A172 (cell line): ENCODE measurements at places on chromosomes 3 and 15. TPM values are rescaled to one million over a fixed set of nuclear protein-coding genes. Genes with fewer than 3 reads are reported as not detected.
A peak's percentile ranks its signal among the peaks of the same experiment; 100 is the strongest.

DNA sequence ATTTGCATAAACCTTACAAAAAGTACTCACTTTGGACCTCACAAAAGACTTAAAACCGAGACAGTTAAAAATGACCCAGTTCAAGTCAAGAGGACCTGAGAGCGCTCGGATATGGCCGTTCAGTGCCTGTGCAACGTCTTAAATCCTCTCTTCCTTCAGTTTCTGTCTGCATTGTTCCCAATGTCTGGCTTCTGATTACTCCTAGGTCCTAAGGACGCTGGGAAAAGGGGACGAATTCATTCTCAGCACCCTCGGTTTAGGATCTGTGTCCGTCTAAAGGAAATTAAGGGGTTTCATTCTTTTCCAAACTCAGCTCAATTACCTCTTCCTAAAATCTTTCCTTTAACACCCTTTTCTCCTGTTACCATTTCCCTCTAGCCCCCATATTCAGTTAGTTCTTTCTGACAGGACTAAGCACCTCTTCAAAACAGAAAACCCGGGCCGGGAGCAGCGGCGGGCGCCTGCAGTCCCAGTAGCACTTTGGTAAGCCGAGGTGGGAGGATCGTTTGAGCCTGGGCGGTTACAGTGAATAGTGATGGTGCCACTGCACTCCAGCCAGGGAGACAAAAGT lies 970 bp downstream of the DPPA4 start:
- no peak for DNase-seq

GRCh38 chr15:57160823-57161560 lies 215.3 kb upstream of the CGNL1 start:
- DNase-seq, result peak; percentile 4

DNA sequence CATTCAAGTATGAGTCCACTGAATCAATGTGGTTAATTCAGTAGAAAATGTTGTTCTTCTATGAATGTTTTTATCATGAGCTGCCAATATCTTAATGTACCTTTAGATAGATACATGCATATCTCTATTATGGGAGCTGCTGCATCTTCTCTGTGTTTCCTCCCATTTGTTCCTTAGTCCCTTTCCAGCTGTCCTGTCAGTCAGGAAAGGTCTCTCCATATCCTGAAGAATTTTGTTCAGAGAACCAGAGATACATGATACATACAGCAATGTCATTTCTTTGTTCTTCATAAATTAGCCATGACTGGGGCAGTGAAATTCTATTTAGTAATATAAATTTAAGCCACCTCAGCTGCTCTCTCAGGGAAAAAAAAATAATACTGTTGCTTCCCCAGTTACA lies 103.7 kb downstream of the P3H2 start:
- no peak for DNase-seq

SLC22A13 gene
- total RNA-seq, result not detected in 2 replicates

HESX1 gene
- 1.1 TPM in 1 of 2 replicates, not detected in the other for total RNA-seq

TRIM42 gene
- not detected in 2 replicates for total RNA-seq

DNA sequence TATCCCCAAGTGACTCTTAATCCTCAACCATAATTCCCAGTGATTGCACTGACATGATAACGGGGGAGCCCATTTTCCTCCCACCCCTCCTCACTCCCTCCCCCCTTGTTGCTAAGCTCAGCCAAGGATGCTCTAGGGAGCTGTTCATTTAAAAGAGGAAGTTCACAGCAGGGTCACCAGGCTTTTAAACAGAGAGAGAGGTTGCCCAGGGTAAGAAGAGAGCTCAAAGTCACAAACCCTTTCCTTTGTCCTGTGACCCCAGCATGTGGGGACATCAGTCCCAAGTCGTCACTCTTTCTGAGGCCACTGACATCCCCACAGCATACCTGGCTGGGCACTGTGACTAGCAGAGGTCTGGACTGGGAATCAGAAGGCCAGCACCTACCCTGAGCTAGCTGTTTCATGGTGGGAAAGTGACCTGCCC lies 144.1 kb downstream of the RORA start:
- DNase-seq, result no peak

GRCh38 chr3:99637368-99638111 lies 854 bp upstream of the COL8A1 start:
- DNase-seq, result peak; percentile 83

DNA sequence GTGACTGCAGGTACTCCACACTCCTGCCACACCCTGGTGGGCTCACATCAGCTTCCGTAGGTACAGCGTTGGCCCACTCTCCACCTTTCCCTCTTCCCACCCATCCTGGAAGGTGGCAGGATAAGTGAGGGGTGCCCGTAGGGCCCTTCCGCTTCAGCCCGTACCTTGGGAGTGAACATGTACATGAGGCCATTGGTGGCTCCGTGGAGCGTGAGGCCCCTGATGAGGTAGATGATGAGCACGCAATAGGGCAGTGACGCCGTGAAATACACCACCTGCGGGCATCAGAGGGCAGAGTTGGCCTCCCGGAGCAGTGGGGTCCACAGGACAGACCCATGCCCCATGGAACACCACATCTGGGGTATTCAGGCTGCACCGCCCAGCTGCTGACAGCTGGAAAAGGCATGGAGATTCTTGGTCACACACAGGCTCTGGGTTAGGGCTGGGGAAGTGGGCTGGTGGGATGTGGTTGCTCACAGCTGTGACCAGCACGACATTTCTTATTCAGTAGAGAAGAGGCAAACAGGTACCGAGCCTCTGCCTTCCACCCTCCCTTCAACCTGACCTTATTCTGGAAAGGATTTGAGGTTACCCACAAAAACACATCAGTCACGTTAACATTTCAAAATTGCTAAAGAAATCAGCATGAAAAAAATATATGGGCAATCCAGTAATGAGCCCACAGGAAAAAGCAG lies 23.8 kb downstream of the SLC6A20 start:
- DNase-seq, result no peak

DNA sequence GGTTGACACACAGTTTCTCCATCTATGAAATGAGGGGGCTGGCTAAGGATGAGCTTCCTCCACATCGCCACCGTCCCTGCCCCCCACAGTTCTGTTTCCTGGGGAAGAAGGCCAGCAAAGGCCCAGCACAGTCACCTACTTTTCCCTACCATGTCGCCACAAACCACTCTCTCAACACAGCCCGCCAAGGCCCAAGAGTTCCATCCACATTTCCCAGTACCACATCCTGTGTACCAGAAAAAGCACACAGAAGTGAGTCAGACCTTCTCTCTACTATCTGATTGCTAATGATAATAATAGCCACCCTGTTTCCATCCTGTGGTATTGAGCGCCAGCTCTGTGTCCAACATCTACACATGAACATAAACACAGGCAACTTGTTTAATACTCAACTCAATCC lies 30.3 kb upstream of the C15orf39 start:
- DNase-seq, result peak; percentile 92

STXBP5L gene
- total RNA-seq, result 0.17 and 0.36 TPM in 2 replicates

- DNase-seq, result peak; percentile 11
These were observed 69.2 kb downstream of the GOLGA8B start for GRCh38 chr15:34514251-34514670.

- DNase-seq, result peak; percentile 21
These were observed 866 bp downstream of the TNIK start for GRCh38 chr3:171459137-171459941.

GRCh38 chr15:73015493-73015892 lies 36.8 kb upstream of the NEO1 start:
- no peak for DNase-seq

- DNase-seq, result no peak
These were observed 156.2 kb upstream of the NR2E3 start for GRCh38 chr15:71654042-71654719.

- no peak for DNase-seq
These were observed 453.9 kb upstream of the PROK2 start for GRCh38 chr3:72238801-72239200.

- DNase-seq, result no peak
These were observed 7.0 kb upstream of the SETD5 start for GRCh38 chr3:9390265-9390888.

DNA sequence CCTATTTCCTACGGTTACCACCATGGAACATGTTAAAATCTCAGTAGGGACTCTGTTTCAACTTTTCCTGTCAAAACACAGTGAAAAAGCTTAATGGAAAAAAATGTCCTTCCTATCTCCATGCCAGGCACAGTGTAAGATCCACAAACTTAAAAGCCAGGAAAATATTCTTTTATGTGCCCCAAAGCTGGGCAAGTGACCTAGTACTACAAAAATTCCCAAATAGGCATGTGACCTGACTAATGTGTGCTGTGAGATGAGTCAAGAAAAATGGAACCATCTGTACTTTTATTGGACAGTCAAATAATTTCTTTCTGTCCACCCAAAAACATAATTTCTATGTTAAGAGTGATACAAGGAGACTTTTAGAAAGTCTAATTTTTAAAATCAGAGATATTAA lies 406.0 kb downstream of the ZBTB20 start:
- DNase-seq, result no peak

GRCh38 chr15:38424101-38424552 lies 29.8 kb upstream of the FAM98B start:
- DNase-seq, result no peak

SH2D7 gene
- total RNA-seq, result not detected in 2 replicates

GRCh38 chr3:9422712-9423424 lies 25.5 kb downstream of the SETD5 start:
- DNase-seq, result peak; percentile 96

DNA sequence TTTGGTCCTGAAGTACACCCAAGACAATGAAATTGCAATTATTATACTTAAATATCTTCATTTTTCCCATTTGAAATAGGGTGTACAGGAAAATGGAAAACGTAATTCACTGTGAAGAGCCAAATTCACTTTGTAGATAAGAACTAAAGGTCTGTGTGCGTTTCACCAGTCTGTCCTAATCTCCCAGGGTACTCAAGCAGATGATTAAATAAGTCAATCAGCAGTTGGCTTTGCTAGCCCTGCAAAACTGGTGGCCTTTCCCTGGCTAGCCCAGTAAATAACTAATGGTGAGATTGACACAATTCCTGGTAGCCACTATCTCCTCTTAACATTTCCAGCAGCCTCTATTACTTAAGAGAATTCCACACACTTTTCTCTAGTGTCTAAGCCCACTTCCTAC lies 389.3 kb downstream of the TBL1XR1 start:
- DNase-seq, result no peak

GRCh38 chr3:129379582-129380358 lies 48.7 kb downstream of the EFCAB12 start:
- no peak for DNase-seq

GRCh38 chr3:195172039-195172684 lies 98.8 kb downstream of the XXYLT1 start:
- DNase-seq, result peak; percentile 66

ANKUB1 gene
- total RNA-seq, result not detected in 2 replicates

DNA sequence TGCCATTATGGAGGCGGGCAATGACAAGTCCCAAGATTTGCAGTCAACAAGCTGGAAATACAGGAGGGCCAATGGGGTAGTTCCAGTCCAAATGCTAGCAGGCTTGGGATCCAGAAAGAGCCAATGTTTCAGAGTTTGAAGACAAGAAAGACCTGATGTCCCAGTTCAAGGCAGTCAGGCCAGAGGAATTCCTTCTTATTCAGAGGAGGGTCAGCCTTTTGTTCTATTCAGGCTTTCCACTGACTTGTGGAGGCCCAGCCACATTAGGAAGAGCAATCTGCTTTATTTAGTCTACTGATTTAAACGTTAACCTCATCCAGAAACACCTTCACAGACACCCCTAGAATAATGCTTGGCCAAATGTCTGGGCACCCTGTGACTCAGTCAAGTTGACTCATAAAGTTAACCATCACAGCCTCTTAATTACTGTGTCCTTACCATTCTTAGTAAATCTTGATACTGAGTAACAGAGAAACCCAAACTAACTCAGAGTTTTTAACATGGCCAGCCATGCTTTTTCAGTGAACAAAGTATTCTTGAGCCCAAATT lies 50.9 kb upstream of the NPHP3 start:
- DNase-seq, result no peak

EEF1AKMT4 gene
- 7.8 and 8.2 TPM in 2 replicates for total RNA-seq

- no peak for DNase-seq
These were observed 53.9 kb upstream of the NEDD4 start for GRCh38 chr15:56047354-56047753.

ZNF662 gene
- total RNA-seq, result not detected in 2 replicates

DNA sequence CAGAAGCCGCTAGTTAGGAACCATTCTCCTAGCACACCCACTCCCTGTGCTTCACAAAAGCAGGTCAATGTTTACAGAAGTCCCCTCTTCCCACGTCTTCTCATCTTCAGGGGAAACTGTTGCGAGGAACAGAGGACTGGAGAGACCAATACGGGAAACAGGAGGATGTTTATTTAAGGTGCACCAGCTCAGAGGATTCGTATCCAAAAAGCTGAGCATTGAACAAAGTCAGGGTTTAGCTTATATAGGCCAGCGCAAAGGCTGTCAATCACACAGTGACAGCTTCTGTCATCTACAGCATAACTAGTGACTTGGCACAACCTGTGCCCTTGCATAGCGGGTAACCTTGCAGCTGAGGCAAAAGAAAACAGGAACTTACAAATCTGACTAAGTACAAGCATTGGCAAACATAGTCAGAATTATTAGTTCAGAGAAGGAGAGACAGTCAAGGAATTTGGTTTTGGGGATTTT lies 61.3 kb downstream of the ZDHHC19 start:
- DNase-seq, result no peak

GRCh38 chr3:14925729-14926591 lies 21.4 kb upstream of the NR2C2 start:
- DNase-seq, result peak; percentile 68

DNA sequence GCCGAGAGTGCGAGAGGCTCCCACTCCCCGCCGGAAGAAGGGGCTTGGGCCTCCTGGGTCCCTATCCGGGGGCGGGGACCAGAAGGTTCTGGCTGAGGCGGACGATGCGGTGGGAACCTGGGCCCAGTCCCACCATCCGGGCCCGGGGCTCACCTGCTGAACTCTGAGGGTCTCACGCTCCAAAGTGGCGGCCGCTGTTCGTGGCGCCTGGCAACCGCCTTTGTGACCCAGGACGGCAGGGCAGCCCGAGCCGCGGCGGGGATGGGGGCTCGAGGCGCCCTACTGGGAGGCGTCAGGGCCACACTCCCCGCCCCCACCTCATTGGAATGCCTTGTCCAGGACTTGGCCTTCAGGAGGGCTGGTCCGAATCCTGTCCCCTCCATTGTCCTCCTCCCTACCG lies at the start of gene FANCD2OS:
Gene FANCD2OS (minus strand): TSS at position 165 of the 400 bp plus-strand sequence. CDS start 3,481 bp downstream, outside the sequence.
- DNase-seq, result no peak

PDCD7 gene
- total RNA-seq, result 18.2 and 18.7 TPM in 2 replicates

DNA sequence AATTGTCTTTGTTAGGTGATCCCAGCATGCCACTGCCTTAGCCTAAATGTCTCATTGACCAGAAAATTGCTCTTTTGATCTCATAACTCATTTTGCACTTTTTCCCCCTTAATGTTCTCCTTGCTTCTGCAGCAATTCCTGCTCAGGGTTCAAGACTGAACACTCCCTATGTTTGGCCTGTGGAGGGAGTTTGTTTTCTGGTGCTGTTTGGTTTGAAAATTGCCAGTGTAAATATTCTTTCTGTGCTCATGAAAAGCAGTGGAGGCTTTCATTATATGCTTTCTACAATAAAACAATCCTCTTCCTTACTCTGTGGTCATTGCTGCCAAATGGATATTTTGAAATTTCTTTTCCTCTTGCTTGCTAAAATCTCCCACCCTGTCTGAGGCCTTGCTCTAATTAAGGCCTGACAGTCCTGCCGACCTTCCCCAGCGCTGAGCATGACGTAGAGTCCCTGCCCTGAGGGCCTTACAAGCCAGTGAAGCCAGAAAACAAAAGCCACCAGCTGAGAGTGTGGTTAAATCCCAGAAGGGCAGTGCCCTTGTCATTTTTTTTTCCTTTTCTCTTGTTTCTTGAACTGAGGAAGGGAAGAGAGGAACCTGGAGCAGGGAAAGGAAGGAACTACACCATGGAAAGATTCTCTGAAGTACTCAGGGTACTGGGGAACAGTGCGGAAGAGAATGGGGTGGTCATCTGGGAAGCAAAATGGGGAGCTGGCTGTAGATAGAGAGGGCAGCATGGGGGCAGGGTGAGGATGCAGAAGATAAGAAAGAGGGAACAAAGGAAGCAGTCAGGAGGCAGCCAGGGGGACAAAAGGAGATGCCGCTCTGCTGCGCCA lies 24.8 kb downstream of the ZBTB38 start:
- DNase-seq, result no peak

U2SURP gene
- total RNA-seq, result 111 and 165 TPM in 2 replicates

ADPRH gene
- 0.21 TPM in 1 of 2 replicates, not detected in the other for total RNA-seq
